ENCODE measurements at places on chromosomes 12 and 14.
A peak's percentile ranks its signal among the peaks of the same experiment; 100 is the strongest.

DNA sequence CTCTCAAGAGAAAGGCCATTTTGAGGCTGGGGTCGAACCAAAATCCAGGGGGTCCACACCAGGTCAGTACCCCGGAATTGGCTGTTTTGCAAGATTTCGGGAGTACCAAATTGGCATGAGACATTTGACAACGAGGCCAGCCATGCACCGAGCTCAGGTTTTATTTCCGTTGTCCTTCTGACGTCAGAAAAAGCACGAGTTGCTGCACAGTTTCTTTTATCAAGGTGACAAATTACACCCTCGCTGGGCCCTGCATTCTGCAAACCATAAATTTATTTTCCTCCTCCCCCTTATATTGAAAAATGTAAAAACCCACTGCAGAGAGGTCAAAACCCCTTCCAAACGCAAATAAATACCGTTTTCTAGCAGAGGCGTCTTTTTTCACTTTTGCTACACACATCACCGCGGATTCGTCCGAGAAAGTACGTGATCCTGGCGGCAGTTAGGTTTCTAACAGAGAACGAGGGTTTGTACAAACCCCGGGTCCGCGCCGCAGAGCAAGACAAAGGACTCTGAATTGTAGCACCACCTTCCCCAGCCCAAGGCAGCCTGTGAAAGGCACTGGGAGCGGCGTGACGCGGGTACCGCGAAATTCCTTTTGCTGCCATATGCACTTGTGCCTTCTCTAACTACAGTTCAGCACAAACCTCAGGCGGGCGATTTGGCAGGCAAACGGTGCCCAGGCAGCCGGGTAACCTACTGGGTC is 1.8 kb downstream of the SLC38A1 start:
- DNase-seq: peak; percentile 12

- DNase-seq: no peak
Measured at GRCh38 chr14:48914921-48915320, 671.3 kb downstream of the RPS29 start.

DNA sequence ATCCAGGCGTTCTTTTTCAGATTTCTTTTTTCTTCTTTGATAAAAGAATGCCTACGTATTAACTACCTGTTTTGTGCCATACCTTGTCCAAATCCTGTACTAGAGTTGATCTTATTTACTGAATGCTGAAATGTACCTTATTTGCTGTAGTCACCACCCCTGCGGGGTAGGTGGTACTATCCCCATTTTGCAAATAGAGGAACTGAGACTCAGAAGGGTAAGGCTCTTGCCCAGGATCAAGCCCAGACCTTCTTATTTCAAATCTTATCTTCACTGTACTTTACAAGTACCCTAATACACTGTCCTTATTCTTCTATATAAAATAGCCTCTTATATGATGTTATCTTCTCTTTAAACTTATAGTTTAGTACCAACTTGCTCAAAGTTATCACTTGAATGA is 206.5 kb downstream of the SLC41A2 start:
- no peak for DNase-seq

GRCh38 chr14:79493081-79493645 is 718.1 kb downstream of the DIO2 start:
- no peak for DNase-seq

- no peak for DNase-seq
Measured at GRCh38 chr12:53700567-53700966, 24.7 kb upstream of the ATP5MC2 start.

DNA sequence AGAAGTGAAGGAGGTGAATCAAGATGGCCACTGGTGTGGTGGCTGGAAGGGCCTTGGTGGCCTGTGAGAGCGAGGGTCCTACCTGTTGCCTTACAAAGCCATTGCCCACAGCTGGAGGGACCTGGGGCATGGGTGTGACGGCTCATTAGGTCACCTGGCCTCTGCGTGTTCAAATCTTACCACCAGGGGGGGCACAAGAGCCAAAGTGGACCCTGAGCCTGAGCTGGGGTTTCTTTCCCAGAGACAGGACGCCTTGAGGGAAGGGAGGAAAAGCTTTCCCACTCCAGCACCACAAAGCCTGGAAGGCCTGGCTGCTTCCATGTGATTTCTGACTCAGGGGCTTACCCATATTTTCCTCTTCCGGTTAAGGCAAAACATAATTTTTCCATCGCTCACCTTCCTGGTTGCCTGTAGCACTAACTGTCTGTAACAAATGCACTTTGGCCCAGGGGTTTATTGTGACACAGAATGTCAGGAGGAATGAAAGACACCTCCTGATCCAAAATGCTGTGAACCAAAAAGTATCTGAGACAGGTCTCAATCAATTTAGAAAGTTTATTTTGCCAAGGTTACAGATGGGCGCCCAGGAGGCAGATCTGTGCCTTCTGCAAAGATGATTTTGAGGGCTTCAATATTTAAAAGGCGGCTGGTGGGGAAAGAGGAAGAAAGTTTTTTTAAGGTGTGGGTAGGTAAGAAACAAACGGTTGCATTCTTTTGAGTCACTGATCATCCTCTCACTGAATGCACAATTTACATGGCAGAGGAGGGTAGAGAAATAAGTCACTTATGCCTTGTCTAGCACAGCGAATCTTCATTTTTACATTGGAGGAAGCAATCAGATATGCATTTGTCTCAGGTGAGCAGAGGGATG is 4.3 kb upstream of the CD9 start:
- DNase-seq: peak; percentile 85

DNA sequence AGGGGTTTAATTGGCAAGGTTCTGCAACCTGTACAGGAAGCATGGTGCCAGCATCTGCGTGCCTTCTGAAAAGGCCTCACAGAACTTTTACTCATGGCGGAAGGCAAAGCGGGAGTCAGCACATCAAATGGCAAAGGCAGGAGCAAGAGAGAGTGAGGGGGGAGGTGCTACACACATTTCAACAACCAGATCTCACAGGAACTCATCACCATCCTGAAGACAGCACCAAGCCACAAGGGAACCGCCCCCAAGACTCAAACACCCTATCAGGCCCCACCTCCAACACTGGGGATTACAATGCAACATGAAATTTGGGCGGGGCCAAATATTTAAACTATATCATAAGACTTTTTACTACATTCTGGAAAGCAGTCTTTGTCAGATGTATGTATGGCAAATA is 38.0 kb upstream of the FKBP4 start:
- DNase-seq: no peak
